Dermis blood vessel endothelial cell (primary cell): ENCODE measurements at places on chromosomes 11 and 22.

DNA sequence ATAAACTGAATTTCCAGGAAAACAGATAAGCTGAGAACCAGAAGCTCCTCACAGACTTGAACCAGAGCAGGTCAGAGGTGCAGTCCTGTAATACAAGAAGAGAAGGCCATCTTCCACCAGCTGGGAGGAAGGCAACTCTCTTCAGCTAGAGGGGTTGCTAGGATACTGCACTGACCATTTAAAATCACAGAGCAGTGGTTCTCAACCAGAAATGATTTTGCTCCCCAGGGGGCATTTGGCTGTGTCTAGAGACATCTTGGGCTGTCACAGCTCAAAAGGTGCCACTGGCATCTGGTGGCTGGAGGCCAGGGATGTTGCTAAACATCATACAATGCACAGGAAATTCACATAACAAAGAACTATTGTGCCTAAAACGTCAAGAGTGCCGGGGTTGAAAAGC is 17.2 kb downstream of the OPCML start:
- no peak for DNase-seq

DNA sequence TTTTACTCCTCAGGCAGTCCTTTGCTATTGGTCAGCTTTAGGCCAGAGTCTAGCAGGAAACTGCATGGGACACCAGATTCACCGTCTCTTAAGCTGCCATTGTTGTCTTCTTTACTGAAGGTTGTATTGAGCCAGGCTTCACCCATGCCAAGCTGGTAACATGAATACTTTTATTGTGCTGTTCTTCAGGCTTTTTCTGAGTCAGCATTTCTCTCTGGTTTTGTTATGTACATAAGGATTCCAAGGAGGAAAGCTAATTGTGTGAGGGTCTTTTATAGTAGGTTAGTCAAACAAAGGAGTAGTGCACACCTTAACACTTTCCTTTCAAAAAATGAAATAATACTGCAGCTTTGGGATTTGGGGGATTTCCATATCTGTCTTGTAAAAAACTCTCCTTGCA is 252.8 kb downstream of the JRKL start:
- no peak for DNase-seq

- peak; percentile 57 for DNase-seq
Observed at GRCh38 chr11:534396-535209, 773 bp downstream of the HRAS start.

DNA sequence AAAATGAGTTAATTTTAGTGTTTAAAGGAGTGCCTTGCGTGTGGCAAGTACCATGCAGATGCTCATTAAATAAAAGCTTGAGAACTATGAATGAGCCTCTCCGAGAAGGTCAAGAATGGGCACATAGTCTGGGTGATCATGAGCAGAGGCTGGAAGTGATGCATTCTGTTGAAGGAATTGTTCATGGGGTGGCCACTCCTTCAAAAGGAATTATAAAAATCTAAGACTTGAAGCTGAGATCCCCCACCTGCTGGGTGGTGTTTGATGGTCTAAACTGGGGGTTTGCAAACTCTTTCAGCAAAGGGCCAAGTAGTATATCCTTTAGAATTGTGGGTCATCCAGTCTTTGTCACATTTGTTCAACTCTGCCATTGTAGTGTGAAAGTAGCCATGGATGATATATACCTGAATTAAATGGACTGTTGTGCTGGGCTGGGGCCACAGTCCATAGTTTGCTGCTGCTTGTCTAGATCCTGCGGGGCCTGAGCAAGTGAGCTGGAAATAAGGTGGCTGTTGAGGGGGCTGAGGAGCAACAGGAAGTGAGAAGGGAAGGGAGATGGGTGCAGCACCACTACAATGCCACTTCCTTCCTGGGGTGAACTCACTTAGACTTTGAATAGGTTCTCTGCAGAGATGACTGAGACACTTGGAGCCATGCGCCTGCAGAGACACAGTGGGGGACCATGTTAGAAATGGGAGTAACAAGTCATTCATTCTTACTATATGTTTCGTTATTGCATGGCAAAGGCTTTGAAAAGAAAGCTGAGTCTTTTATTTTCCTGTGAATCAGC is 179.0 kb downstream of the SNX19 start:
- no peak for DNase-seq

GRCh38 chr11:122434786-122435185 is 220.7 kb upstream of the UBASH3B start:
- DNase-seq, result no peak

DNA sequence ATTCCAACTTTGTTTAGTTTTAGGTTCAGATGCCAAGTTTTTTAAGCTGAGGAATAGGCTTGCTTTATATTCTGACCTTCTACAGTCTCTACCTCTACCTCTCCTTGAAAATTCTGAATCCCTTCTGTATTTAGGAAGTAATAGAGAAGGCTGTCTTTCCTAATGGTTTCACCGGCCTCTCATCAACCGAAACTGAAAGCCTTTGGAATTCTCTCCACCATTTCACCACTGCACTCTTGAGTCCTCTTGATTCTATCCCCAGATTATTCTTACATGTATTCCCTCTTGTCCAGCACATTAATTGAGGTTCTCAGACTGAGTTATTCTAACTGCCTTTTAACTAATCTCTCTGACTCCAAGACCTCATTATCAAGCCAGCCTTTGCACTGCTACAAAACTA is 67.7 kb upstream of the PICALM start:
- no peak for DNase-seq

GRCh38 chr22:49087716-49088601 is 739.7 kb downstream of the BRD1 start:
- DNase-seq, result no peak

- no peak for DNase-seq
Observed at GRCh38 chr11:108609682-108610081, 16.1 kb upstream of the EXPH5 start.

GRCh38 chr22:39182478-39183030 is 30.1 kb upstream of the CBX7 start:
- DNase-seq, result no peak

GRCh38 chr11:3622521-3622920 is 19.3 kb downstream of the ART5 start:
- no peak for DNase-seq

DNA sequence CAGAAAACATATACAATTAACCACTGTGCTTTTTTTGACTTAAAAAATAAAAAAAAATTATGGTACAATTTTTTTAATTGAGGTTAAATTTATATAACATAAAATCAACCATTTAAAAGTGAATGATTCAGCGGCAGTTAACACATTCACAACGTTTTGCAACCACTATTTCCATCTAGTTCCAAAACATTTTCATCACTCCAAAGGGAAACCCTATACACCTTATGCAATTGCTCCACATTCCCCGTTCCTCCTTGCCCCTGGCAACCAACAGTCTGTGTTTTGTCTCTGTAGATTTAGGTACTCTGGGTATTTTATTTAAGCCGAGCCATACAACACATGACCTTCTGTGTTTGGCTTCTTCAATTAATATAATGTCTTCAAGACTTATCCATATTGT is 15.3 kb downstream of the DDI1 start:
- no peak for DNase-seq

- DNase-seq, result peak; percentile 32
Observed at GRCh38 chr22:49659924-49660315, 167.8 kb downstream of the BRD1 start.

GRCh38 chr11:123545726-123546270 is 108.6 kb downstream of the SCN3B start:
- no peak for DNase-seq

GRCh38 chr22:35109616-35110015 is 43.7 kb downstream of the ISX start:
- DNase-seq, result no peak

GRCh38 chr22:38186429-38186828 is 4.8 kb upstream of the PLA2G6 start:
- DNase-seq, result peak; percentile 62

DNA sequence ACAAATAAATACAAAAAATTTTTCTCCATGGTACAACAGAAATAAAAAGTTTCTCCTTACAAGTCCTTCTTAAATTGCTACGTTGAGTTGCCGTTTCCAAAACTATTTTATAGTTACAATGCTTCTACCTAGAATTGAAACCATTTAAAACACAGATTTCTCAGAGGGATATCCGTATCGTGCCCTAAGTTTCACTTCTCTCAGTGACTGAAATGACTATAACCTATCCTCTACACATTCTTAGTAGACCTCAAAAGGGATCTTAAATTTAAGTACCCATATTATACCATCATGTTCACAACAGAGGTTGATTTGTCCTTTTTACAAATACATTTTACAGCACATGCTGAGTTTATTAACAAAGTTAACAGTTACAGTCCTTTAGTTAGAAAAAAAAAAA is 44.1 kb downstream of the USP28 start:
- no peak for DNase-seq

DNA sequence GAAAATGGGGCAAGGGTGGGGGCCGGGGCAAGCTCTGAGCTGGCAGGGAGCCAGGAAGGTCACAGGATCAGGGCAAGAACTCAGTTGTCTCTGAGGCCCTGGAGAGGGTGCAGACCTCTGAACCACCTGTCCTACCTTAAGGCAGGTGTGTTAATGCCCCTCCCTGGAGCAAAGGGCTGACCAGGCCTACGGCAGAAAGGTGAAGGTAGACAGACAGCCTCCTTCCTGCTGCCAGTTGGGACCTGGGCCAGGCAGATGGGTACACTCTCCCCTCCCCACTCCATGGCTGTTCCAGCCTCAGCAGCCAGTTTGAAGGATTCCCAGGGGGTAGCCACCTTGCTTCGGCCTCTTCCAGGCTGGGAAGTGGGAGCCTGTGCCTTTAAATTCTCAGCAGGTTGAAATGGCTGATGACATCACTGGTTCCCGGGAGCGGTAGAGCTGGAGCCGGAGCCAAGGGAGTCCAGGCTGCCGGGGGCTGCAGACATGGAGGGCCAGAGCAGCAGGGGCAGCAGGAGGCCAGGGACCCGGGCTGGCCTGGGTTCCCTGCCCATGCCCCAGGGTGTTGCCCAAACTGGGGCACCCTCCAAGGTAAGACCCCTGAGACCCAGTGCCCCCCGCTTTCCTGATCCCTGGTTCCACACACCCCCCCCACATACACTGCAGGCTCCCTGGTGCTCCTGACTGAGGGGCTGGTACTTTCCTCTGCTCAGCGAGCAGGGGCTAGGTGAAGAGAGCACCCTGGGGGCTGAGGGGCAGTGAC is at the start of gene INPP5J:
Gene INPP5J, plus strand, starts transcription at position 435 of the 760 bp plus-strand sequence. Its CDS starts 49 bp downstream, at position 484.
- peak; percentile 43 for DNase-seq

- no peak for DNase-seq
Observed at GRCh38 chr11:116500947-116501602, 271.7 kb downstream of the BUD13 start.

DNA sequence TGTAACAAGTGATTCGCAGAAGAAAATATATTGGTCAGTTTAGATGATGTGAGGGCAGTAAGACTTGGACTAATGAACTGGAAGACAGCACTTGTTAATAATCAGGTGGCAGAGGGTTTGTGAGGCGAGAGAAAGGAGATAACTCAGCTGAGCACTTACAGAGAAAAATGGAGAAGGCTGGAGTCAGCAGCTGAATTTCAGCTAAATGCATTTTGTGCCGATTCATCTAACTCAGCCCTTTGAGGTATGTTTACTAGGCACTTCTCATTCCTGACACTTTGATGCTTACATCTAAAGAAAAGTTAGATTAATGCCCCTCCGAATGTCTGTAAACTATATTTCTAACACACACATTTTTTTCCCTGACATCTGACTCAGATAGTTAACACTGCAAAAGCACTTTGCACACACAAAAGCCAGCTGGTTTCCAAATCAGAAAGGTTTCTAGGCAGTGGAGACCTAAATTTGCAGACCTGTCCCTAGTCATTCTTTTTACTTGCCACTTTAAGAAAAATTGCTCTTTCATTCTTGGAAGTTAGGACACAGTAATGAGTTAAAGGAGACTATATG is 859.5 kb upstream of the CCDC90B start:
- DNase-seq, result no peak
